ENCODE measurements at places on chromosomes 6 and 20.

- no peak for DNase-seq
Measured at GRCh38 chr6:753486-753885, 60.5 kb upstream of the EXOC2 start.

GRCh38 chr6:81766482-81767069 is 14.1 kb upstream of the TENT5A start:
- no peak for DNase-seq

DNA sequence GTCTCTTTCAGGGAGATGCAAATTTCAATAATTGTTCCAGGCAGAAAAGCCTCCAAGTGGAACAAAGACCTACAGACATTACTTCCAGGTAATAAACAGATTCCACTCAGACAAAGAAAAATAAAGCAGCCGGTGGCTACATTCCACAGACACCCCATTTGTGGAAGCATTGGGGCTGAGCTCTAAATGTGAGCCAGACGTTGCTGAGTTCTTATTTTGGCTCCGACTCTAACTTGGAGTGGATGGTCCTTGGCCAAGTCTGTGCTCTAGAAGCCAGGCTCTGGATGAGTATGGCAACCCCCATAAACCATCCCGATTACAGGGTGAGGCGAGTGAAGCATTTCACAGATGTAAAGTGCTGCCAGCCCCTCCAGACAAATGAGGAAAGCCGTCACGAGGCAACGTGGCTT is 6.6 kb downstream of the TRAM2 start:
- DNase-seq = no peak

DNA sequence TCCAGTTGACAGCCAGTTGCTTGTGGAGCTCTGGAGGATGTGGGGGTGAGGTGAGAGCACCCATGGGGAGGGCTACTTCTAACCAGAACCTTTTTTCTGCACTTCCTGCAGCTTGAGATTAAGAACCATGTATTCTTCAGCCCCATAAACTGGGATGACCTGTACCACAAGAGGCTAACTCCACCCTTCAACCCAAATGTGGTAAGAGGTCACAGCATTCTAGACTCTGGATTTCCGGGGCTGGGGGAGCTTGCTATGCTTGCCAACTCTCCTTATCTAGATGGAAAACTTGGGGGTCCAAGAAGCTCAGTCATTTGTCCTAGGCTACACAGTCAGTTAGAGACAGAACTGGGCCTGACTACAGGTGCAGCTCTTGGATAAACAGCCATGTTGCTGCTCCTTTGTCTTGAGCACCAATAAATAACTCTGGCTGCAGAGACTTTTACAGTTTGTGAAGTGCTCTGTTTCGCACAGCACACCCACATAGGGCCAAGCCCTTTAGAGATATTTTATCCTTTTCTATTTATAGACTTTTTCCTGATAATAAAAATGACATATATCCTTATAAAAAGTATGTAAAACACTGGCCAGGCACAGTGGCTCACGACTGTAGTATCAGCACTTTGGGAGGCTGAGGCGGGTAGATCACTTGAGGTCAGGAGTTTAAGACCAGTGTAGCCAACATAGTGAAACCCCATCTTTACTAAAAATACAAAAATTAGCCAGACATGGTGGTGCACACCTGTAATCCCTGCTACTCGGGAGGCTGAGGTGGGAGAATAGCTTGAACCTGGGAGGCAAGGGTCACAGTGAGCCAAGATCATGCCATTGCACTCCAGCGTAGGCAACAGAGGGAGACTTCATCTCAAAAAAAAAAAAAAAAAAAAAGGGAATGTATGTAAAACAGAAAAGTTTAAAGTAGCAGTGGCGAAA is 10.6 kb upstream of the IFT52 start:
- DNase-seq = no peak

GRCh38 chr6:1747003-1747402 is 137.3 kb downstream of the FOXC1 start:
- DNase-seq = no peak

GRCh38 chr6:36593569-36594028 is 563 bp upstream of the SRSF3 start:
- DNase-seq = no peak

GRCh38 chr6:74507649-74508048 is 698.2 kb downstream of the COL12A1 start:
- no peak for DNase-seq

GRCh38 chr6:56279331-56280080 is 32.1 kb upstream of the COL21A1 start:
- no peak for DNase-seq

DNA sequence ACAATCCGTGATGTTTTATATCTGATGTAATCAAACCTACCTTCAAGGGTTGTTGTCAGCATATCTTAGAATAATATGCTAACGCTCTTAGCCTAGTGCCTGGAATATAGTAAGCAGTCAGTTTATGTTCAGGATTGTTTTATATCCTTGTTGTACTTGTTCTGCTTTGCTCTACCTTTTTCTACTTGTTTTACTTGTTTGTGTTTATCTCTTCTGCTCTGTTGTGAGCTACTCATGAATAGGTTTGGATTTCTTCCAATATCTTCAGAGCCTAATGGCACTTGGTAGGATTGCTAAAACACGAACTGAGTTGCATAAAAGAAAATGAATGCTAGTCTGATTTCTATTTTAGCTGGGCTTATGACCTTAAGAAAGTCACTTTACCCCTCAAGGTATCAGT is 40.1 kb downstream of the DNAH8 start:
- no peak for DNase-seq

- no peak for DNase-seq
Measured at GRCh38 chr6:37049758-37050044, 44.2 kb downstream of the FGD2 start.

DNA sequence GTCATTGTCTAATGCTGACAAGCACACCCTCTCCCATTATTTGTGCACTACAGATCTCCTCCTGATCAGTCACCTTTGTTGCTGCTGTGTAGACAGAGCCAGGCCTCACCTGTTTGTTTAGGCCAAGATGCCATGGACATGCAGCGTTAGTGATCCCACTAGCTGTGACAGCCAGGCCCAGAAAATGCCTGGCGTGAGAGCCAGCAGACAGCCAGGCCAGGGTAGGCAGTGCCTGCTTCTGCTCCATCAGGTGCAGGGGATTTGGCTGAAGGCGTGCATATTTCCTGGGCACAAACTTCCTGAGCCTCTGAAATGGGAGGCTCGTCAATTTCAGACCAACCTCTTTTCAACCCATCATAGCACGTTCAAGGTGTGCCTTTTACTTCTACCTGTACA is 27.3 kb downstream of the MANBAL start:
- no peak for DNase-seq

GRCh38 chr6:158629367-158630221 is 14.9 kb downstream of the DYNLT1 start:
- no peak for DNase-seq

DNA sequence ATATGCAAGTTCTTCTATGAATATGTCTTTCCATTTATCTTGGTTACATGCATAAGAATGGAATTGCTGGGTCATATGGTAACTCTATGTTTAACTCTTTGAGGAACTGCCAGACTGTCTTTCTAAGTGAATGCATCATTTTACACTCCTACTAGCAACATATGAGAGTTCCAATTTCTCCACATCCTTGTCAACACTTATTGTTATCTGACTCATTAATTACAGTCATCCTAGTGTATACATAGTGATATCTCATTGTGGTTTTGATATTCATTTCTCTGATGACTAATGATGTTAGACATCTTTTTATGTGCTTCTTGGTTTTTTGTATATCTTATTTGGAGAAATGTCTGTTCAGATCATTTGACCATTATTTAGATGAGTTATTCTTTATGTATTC is 96.7 kb upstream of the LAMP5 start:
- no peak for DNase-seq

- no peak for DNase-seq
Measured at GRCh38 chr6:157434349-157435033, 53.5 kb downstream of the ZDHHC14 start.

- DNase-seq = no peak
Measured at GRCh38 chr20:47198254-47198671, 158.2 kb downstream of the ZMYND8 start.

- no peak for DNase-seq
Measured at GRCh38 chr20:48779435-48779834, 48.4 kb downstream of the PREX1 start.

Data from H1 (cell line).